Lung microvascular endothelial cell (primary cell): ENCODE measurements at places on chromosomes 3 and 15.

DNA sequence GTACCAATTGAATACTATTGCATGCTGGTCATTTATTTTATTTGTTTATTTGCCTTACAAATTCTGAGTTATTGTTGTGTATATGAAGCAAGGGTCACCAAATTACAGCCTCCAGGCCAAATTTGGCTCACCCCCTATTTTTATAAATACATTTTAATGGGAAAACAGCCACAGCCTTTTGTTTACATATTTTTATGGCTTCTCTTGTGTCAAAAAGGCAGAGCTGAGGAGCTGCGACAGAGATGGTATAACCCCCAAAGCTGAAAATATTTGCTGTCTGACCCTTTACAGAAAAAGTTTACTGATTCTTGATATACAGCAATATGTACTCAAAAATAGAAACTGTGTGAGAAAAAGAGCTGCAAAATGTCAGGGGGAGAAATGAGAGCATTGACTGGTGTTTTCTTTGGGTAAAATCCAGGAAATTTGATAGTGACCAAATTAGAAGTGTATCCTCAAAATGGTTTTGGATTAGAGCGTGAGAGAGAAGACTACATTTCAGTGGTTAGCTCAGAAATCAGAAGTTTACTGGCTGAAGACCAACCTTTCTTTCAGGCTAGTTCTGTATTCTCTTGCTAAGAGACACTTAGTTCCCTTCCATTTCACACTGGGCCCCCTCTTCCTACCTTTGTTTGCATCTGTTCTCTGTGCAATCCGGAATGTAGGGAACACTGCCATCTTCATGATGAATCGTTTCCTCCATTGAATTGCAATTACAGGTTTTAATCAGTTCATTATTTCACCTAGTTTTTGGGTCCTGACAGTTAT, 757.8 kb downstream of the AGBL1 start:
- DNase-seq: no peak

- DNase-seq: no peak
These were observed 11.6 kb downstream of the H1-8 start for GRCh38 chr3:129554356-129555152.

DNA sequence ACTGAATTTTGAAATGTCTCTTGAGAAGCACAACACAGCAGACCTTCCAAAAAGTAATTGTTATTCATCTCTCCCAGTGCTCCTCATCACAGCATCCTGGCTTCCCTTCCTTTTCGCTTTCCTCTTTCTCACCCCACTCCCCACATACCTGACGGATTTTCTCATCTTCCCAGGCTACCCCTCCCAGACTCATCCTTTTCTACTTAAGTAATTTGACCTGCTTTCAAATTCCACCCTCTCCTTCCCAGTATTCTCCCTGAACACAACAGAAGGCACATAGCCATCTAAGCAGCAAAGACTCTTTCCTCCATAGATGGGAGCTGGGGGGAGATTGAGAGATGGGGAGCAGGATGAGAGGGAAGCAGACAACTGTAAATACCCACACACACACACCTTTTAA, 187.1 kb upstream of the STT3B start:
- DNase-seq: no peak

GRCh38 chr3:110646496-110646895, 425.1 kb upstream of the NECTIN3 start:
- DNase-seq: no peak

DNA sequence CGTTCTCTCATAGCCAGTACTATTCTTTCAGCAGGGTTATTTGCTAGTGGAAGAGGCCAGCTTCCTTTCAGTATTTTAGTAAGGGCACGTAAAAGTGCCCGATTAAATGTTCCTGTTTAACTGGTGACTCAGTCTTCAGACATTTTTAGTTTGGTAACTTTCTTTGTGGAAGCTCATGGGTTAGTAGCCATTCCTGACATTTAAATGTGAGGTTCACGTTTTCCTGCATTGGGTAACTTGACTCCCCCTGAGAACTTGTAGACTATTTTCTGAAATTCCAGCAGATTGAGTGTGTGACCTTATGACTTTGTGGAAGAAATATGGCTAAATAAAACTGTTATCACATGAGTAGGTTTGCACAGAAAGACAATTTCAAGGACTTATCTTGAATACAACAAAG, 16.9 kb downstream of the ABHD2 start:
- DNase-seq: peak; percentile 86

- no peak for DNase-seq
These were observed 32.7 kb downstream of the GLDN start for GRCh38 chr15:51374131-51374530.

DNA sequence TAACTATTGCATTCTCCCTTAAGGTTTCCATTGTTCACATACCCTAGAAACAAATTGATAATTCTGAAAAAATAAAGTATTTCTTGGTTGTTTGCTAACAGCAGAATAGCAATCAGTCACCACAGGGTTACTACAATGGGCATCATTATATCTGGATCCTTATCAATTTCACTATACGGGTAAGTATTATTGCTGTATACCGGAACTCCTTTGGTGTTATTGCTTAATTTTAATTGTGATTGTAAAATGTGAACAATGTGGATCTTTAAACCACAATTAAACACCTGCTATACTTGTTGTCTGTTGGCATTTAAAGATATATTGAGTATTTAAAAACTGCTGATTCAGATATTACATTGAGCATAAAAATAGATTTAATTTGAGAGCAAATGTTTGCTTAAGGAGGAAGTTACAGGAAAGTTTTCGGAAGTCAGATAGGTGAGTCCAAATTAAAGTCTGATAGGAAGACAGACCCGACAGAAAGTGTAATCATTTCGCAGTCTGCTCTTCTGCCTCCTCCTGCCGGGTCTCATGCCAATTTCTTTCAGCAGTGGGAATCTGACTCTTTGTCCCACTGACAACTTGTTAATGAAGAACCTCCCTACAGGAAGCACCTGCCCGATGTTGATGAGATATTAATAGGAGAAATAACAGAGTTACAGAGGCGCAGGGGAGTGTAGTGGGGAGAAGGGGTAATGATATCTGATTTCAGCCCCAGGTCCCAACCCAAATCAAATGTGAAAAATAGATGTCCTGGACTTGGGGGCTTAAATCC, 169.7 kb upstream of the TBC1D5 start:
- DNase-seq: no peak

GRCh38 chr3:193791041-193792032, 198.3 kb downstream of the OPA1 start:
- no peak for DNase-seq

DNA sequence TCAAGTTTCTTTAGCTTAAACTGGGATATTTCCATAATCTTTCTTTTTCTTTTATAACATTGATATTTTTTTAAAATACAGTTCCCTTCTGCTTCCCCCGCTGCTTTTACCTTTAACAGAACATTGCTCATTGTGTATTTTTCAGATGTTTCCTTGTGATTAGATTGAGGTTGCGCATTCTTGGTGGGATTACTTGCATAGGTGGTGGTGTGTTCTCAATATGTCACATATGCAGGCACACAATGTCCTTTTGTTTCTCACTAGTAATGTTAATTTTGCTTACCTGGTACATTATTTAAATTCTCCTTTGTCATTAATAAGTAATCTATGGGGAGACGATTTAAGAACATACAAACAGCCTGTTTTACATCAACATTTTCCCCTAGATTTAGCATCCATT, 48.2 kb downstream of the HMG20A start:
- no peak for DNase-seq

DNA sequence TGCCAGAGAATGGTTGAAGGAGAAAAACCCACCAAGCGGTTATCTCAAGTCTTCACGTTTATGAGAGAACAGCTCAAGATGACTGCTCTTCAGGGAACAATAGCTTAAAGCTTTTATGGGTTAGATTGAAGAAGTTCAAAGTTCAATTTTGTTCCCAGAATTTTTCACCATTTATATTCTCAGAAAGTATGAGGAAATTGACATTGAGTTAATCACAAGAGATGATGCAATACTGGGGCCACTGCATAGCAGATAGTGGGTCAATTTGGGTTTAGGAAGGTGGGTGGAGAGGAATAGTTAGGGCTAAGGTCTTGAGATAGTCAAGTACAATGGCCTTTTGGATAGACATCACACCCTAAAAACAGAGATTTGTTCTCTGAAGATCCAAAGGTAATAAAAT, 539.3 kb downstream of the SQOR start:
- no peak for DNase-seq

DNA sequence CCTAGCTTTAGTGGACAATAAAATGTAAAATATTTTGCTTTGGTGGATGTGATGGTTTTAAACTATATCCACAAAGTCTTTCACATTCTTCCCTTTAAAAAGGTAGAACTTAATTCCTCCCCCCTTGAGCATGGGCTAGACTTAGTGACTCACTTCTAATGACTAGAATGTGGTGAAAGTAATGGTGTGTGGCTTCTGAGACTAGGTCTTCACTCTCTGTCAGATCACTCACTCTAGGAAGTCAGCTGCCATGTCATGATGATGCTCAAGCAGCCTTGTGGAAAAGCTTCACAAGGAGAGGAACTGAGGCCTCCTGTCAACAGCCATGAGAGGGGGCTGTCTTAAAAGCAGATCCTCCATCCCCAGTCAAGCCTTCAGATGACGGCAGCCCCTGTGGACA, 4.2 kb downstream of the LRRC2 start:
- DNase-seq: no peak

DNA sequence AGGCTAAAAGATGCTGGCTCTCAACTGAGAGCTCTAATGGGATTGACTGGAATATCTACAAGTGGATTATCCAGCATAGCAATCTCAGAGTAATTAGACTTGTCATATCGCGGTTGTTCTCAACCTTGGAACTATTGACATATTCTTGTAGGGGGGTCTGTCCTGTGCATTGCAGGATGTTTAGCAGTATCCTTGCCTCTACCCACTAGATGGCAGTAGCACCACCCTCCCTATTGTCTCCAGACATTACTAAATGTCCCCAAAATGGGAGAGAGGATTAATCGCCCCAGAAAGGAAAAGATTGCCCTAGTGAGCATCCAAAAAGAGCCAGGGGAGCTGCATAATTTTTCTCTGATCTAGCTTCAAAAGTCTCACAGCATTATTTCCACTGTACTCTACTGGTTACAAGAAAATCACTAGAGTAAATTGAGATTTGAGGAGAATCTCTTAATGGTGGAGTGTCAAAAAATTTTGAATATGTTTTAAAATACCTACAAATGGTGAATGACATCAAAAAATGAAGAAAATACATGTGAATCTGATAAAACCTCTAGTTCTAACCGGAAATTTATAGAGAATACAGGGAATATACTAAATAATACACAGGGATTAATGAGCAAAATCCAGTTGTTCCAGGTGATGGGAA, 388.2 kb upstream of the AGTR1 start:
- peak; percentile 45 for DNase-seq

DNA sequence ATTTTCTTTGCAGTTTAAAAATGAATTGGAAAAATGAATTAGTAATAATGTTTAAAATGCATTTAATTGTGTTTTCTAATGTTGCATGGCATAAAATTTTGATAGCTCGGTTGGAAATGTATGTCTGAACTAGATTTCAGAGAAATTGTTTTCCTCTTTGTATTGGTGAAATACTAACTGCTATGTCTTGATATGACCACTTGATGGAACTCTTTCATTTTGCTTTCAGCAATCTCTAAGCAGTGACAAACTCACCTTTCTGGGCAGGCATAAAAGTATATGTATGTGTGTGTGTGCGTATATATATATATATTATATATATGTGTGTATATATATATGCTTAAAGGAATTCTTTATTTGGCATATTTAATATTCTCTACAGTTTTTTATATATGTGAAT, 239.3 kb upstream of the ZNF717 start:
- DNase-seq: no peak

DNA sequence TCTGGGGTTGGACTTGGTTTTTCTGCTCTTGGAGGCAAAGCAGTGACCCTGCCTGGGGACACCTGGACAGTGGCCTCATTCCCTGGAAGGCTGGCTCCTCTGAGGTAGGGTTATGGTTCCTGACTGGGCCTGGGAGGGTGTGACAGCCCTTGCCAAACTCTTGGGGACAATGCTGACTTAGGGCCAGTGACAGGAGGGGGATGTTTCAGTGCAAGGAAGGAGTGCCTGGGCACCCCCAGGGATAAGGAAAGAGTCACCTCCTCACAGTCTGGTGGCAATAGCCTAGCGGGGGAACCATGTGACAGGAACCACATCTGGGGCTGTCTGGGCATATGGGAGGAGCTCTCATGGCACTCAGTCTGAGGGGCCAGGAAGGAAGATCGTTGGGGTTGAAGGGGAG, 91.8 kb downstream of the ABHD5 start:
- no peak for DNase-seq

DNA sequence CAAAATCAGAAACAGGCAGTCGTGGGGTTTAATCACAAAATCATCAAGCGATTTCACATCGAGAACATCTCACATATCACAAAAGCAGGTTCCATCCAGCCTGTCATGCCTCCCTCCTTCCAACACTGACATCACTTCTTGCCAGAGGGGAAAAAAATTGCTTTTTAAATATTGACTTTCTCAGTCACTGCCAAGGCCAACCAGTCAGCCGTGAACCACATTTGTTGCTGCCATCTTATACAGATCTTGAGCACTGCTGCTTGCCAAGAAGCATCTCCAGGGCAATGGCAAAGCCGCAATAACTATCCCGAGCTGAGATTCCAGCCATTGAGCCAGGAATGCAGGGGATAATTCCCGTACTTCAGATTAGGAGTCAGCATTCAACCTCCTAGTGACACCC, 174.6 kb downstream of the ANXA2 start:
- DNase-seq: no peak

- DNase-seq: no peak
These were observed 967.8 kb upstream of the CFAP20DC start for GRCh38 chr3:60017631-60018030.

DNA sequence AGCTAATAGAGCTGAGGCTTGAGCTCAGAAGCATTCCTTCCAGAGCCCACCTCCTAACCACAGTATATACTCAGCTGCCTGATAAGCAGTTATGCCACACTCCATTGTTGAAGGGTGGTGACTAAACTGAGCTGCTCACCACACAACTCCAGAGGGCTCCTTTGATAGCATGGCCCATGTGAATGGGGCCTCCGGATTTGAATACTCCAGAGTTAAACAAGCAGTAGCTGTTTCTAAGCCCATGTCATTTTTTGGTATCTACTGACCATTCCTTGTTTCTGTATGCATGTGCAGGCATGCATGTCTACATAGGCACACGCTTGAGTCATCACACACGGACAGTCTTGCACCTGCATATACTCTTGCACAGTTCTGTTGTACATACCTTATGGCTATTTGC, 28.9 kb downstream of the IGSF10 start:
- DNase-seq: no peak

DNA sequence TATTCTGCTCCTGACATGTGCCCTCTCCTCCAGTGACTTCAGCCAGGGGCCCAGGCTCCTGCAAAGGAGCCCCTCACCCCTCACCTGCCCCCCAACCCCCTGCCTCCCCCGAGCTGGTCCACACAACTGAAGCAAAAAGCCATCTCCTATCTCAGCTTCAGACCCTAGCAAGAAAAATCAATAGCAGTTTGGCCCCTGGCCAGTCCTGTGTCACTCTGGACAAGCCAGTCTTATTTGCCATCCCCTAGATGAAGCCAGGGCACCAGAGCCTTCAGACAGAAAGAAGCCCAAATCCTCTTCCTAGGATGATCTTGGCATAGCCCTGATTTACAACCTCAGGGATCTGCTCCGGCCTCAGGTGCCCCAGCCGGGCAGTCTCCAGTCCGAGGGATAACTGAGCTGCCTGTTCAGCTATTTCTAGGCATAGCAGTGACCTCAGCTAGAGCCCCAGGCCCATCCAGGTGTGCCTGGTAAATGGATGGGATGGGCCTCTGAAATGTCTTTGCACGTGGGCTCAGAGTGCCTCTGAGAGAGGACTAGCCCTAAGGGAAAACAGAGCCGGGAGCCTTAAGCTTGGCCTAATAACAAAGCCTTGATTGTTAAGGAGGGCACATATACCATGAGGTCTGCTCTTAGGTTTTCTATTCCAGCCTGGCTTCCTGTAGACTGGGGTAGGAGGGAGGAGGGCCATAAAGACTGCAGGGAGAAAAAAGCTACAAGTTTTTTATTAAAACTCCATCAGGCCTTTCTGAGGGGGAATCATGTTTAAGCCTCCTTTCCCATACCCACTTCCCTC, 242.0 kb downstream of the SHQ1 start:
- DNase-seq: no peak
